ENCODE measurements at places on chromosomes 1 and 21.

DNA sequence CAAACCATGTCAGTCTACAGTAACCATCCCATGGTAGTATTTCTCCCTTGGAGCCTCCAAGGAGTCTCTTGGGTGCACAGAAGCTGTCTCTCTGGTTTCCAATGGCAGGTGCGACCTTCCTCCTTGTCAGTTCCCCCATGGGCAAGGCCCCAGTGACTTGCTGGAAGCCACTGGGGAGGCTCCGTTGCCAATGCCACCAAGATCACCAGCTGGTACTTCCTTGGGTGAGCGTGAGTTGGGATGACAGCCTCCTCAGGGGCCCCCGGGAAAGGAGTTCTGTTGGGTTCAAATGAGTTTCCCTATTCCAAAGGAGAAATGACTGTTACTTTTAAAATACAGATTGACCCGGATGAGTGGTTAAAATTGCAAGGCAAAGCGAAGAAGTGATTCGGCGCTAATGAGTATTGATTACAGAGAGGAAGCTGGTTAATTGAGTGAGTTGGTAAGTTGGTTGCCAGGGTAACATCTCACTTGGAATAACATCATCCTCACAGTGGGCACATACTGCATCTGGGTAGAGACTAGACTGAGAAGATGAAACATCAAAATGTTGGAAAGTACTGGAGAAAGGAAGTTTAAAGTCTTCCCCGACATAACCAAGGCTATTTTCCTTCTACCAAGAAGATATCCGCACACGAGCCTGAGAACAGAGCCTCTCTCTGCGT lies 53.0 kb upstream of the LAPTM5 start:
- no peak for DNase-seq

GRCh38 chr1:37306871-37307270 lies 167.5 kb upstream of the ZC3H12A start:
- no peak for DNase-seq

- no peak for DNase-seq
Observed at GRCh38 chr1:25664357-25665199, 48.0 kb downstream of the MAN1C1 start.

DNA sequence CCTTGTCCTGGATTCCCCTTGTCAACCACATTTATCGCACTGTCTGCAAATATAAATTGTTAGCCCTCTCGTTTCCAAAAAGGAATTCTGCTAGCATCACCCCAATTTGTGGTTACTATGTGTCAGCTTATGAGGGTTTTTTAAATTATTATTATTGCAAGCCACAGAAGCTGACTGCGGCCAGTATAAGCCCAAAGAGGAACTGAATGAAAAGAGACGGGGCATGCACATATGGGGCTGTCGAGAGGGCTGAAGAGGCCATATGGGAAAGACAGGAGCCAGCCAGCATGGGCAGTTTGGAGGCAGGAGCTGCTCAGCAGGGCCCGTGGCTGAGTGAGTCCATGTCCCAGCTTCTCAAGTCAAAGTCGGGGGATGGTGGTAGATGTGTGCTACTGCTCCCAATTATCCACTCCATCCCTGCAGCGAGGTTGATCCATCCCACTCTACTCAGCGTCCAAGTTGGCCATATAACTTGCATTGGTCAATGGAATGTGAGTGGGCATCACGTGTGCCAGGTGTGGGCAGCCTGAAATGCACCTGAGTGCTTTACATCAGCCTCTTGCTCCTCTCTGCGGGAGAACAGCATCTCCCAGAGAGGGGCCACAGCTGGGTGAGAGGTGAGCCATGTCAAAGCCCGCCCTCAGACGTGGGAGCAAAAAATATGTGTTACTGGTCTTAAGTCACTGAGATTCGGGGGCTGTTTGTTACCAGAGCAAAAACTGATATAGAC lies 37.6 kb upstream of the LDLRAP1 start:
- no peak for DNase-seq

GRCh38 chr1:174239541-174239940 lies 80.2 kb downstream of the RABGAP1L start:
- DNase-seq, result no peak

GRCh38 chr1:226957714-226958113 lies 17.6 kb downstream of the COQ8A start:
- no peak for DNase-seq

DNA sequence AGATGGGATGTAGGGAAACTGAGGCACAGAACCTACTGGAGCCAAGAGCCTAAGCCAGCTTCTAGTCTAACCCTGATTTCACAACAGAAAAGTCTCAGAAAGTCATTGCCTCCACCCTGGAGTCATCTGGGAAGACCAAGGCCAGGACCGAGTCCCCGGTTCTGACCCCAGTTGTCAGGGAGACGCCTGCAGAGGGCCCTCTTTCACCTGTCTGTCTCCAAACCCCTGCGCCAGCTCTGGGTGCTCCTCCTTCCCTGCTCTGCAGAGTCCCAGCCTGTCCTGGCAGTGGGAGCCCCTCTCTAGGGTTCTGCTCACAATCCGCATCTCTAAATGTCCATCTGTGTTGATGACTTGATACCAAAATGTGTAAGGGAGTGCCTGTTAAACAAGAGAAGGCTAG lies 149.7 kb downstream of the PGBD5 start:
- DNase-seq, result no peak

GRCh38 chr1:179921981-179922872 lies 32.4 kb upstream of the CEP350 start:
- DNase-seq, result no peak
